Nucleus accumbens (tissue), 56 donors: ENCODE measurements at places on chromosomes 7 and 10.

GRCh38 chr7:17274551-17275245 is 23.8 kb upstream of the AHR start:
- no peak for DNase-seq

DNA sequence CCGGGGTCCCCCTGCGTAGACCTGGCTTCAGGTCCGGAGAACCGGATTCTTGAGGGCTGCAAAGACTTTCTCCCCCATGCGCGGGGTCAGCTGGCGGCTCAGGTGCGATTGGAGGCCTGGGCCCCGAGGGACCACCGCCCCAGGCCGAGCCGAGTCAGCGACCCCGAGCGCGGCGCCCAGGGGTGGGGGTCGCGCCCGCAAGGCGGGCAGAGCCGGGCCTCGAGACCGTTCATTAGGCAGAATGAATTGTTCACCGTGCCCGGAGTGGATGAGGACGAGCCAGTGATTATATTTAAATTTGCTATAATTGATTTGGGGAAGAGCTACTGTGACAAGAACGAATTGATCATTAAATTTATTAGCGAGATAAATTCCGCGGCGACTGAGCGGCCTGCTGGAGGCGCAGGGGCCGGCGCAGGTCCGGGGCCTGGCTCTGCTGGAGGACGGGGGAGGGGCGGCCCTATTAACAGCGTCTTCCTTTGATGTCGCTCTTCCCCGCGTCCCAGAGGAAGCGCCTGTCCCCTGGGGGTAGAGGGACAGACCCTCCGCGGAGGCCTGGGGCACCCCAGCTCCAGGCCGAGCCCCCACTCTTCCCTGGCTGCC is 7.5 kb downstream of the MNX1 start:
- no peak for DNase-seq

DNA sequence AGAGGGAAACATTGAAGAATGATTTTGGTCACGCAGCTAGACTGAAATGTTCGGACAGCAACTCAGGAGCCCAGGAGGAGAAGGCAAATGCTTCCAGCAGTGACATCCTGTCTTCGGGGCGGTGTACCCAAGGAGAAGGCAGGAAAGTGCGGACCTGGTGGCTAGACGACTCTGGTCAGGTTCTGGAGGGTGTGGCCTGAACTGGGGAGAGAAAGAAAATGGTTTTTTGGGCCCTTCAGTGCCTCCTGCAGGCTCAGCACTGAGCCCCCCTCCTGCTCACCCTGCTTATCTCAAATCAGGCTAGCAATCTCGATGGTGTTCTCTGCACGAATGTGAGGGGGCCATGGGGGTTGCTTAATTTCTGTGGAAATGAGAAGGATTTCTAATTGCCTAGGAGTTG is 26.7 kb upstream of the TARP start:
- DNase-seq = no peak

- DNase-seq = no peak
Measured at GRCh38 chr10:13184276-13184675, 22.9 kb downstream of the MCM10 start.

GRCh38 chr10:100790761-100791208 is 45.4 kb downstream of the PAX2 start:
- no peak for DNase-seq

- no peak for DNase-seq
Measured at GRCh38 chr10:58518775-58519174, 6.1 kb downstream of the BICC1 start.

- no peak for DNase-seq
Measured at GRCh38 chr10:128898133-128898915, 568.7 kb upstream of the MGMT start.

- DNase-seq = no peak
Measured at GRCh38 chr7:84675633-84676034, 481.0 kb upstream of the SEMA3A start.

DNA sequence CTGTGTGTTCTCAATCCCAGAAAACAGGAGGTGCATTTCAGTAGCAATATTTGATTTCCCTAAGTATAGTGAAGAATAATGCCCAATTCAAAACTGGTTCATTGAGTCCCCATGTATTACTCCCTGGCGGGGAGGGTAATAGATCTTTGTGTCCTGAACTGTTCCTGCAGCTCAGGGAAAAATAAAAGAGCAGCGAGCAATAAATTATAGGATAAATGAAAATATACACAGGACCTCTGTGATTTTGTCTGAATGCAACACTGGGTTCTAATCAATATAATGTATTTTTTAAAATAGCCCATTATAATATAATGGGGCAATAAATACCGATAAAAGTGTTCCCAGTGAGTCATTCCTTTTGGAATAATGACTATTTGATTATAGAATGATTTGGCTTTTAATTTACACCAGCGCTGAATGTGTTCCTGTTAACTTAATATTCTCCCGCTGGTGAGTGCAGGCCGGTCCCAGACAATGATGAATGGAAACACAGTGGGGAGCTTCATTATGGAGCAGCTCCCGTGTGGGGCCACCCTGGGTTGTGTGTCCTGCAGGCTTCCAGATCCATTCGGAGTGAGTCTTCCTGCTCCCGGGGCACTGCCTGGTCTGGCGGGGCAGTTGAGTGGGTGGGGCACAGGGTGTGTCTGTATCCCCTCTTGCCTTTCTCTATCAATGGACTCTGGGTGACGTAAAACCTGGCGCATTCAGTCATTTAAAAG is 263.1 kb downstream of the ACTR3B start:
- DNase-seq = no peak
